Stimulated activated CD8-positive, alpha-beta memory T cell treated with anti-CD3 and anti-CD28 coated beads, Interleukin-2, amount 100 ng/mL, for 1 hour (primary cell): ENCODE measurements at places on chromosomes 16 and 17.
A peak's percentile ranks its signal among the peaks of the same experiment; 100 is the strongest.

- DNase-seq, result no peak
These were observed 24.7 kb downstream of the CALB2 start for GRCh38 chr16:71383054-71383773.

- peak; percentile 38 for DNase-seq
These were observed 25.6 kb downstream of the ATP6V0A1 start for GRCh38 chr17:42484304-42484703.

- DNase-seq, result no peak
These were observed 68.3 kb downstream of the MARCHF10 start for GRCh38 chr17:62739645-62740388.

DNA sequence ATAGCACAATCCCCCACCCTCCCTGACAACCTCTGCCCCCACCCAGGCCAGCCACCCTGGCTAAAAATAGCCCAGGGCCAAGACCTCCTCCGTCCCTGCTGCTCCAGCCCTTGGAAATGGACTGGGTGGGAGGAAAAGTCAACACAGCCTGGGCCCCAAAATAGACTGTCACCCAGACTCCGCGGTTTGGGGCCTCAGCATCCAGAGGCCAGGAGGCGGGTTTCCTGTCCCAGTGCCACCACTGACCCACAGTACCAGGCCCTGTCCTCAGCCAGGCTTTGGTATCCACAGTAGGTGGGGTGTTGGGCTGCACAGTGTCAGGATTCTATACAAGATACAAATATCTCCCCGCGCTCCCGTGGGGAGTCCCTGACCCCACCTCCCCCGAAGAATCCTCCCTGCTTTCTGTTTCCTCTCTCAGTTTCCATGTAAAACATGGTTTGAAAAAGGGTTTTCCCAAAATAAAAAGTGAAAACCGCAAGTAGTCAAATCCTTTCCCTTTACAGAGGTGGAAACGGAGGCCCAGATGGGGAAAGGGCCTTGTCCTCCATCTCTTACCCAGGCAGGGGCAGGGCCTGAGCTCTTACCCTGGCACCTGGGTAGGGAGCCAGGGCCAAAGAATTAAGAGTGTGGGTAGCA, 20.1 kb downstream of the CPNE2 start:
- no peak for DNase-seq

GRCh38 chr17:4950075-4950745, 709 bp upstream of the ENO3 start:
- DNase-seq, result no peak

- no peak for DNase-seq
These were observed 26.9 kb upstream of the LGALS9 start for GRCh38 chr17:27603880-27604794.

GRCh38 chr17:56810891-56811775, 22.6 kb downstream of the C17orf67 start:
- DNase-seq, result no peak

DNA sequence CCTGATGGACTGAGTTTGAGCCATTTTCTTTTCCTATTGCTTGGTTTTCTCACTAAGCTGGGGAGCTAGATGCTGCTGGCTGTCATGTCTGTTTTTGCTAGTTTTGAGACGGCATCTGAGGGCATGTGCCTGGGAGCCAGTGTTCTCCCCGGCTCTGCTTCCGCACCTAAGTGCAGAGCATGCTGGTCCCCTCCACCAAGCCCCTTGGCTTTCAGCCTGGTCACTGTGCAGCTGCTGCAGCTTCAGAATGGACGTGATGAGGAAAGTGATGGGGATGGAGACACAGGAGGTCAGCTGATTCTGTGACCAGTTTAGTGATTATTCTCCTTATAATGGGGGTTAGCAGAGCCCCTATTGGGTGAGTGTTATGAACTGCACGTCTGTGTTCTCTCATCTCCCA, 28.5 kb downstream of the DNAH17 start:
- no peak for DNase-seq

GRCh38 chr17:45270828-45271418, 9.0 kb upstream of the SPATA32 start:
- peak; percentile 29 for DNase-seq

DNA sequence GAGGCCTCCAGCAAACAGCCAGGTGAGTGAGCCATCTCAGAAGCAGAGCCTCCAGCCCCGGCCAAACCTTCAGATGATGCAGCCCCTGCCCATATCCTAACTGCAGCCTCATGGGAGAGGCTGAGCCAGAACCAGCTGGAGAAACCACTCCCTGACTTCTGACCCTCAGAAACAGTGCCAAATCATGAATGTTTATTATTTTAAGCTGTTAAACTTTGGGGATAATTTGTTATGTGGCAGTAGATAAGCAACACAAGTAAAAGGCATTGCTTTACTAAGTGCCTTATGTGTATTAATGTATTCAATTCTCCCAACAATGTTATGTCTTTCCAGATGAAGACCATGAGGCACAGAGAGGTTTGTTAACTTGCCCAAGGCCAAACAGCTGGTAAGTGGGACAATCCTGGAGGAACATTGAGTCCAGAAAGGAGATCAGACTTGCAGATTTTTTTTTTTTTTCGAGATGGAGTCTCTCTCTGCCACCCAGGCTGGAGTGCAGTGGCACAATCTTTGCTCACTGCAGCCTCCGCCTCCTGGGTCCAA, 59.6 kb downstream of the SOCS1 start:
- no peak for DNase-seq

- no peak for DNase-seq
These were observed 19.7 kb downstream of the FOXL1 start for GRCh38 chr16:86597880-86598606.

GRCh38 chr17:45262516-45263476, 902 bp upstream of the SPATA32 start:
- DNase-seq, result no peak

- DNase-seq, result no peak
These were observed 25.8 kb upstream of the TNFSF12 start for GRCh38 chr17:7523033-7523432.

DNA sequence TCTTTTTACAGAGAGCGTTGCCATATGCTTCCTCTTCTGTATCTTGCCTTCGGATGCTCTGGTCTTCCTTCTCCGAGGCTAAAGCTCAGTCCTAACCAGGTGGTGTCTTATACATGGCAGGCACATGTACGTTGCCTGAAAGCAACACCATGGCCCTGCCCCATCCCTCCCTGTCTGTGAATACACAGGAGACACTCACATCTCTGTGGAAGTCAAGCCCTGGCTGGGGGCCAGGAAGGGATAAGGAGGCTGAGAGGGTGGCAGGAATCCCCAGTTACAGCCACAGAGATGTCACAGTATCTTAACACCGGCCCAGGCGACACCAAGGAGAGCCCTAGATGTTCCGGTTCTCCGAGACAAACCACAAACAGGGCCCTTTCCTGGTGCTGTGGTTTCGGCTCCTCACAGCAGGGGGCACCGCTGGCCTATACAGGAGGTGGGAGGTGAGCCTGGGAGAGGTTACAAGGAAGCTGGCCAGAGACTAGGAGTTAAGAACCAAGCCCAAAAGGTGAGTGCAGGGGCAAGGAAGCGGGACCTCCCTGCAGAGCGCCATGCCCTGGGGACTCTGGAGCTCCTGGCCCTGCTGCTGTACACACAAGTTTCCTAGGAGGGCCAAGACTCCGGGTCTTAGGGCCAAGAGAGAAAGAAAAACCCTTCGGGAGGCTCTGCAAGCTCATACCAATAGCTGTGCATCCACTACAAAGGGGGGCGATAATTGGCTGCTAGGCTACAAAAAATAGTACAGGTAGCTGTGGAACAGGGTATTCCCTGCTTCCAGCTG, 41.7 kb downstream of the SRL start:
- DNase-seq, result peak; percentile 6

GRCh38 chr17:41528959-41529353, 848 bp upstream of the KRT19 start:
- DNase-seq, result no peak

DNA sequence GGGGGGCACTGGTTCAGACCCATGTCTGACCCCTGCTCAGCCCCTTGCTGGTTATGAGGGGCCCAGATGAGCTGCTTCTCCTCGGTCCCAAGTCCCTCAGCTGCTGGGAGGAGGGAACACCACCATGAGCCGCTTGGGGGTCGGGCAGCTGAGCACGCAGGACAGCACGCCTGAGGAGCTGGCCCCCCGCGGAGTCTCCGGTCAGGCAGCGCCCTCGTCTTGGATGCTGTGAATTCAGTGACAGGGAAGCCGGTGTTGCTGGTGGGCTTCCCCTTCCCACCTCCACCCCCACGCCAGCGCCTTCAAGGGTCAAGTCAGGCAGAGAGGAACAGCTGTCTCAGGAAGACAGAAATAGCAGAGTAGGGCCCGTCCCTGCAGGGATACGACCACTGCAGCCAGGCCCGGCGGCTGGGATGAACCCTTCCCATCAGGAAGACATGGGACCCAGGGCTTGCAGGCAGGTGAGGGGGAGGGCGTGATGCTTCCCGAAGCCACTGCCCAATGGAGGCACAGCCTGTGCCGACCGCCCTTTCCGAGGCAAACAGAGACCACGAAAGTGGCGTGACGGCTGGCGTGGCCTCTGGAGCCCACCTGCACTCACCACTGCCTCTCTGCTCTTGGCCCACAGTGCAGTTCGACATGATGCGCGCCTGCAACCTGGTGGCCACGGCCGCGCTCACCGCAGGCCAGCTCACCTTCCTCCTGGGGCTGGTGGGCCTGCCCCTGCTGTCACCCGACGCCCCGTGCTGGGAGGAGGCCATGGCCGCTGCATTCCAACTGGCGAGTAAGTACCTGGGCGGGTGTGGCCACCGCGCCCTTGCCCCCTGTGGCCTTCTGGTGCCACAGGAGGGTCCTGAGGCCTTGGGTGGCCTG, 8.1 kb downstream of the TMEM204 start:
- no peak for DNase-seq

DNA sequence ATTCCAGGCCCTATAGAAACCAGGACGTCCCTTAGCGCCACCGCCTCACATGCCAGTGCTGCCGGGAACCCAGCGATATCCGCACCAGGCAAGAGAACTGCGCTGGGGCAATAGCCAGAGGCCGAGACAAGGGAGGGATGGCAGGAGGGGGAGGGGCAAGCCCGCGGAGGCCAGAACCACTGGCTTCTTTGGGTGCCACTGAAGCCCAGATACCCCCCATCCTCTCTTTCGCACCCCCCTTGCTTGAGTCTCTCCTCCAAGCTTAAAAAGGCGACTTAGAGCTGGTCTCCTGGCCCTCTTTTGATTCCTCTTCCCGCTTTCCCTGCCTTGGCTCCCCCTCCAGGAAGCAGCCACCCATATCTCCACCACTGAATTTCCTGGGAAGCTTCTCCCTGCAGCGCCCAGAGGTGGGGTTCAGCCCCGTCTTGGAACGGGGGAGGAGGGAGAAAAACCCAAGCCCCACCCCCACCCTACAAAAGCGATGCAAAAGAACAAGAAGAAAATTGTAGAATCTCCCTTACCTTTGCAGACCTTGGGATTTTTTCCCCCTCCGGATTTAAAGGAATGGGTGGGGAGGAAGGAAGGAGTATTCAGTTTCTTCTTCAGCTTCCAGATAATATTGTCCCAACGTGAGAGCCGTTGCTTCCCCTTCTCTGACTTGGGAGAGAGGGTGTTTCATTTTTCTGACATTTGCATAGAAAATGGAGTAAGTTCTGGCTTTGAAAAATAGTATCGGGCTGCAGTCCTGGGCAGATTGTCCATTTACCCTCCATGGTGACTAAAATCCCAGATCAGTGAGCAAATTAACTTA, 622 bp downstream of the HOXB6 start:
- DNase-seq, result no peak

DNA sequence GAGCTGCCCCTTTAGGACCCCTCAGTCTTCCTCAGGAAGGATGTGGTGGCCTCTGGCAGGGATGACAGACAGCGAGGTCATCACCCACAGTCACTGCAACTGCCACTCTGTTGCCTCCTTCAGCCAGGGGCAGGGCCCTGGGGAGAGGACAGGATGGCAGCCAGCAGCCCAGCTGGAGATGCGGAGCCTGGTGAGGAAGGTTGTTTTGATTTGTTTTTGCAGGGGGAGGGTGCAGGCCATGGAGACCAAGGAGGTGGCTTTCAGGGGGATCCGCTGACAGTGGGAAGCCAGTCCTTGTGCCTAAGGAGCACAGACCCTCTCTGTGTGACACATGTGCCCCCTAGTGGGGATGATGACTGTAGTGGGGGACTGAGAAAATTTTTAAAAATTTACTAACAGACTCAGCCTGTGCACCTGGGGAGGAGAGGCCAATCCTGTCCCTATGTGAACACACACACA, 7.4 kb downstream of the PRCD start:
- no peak for DNase-seq

DNA sequence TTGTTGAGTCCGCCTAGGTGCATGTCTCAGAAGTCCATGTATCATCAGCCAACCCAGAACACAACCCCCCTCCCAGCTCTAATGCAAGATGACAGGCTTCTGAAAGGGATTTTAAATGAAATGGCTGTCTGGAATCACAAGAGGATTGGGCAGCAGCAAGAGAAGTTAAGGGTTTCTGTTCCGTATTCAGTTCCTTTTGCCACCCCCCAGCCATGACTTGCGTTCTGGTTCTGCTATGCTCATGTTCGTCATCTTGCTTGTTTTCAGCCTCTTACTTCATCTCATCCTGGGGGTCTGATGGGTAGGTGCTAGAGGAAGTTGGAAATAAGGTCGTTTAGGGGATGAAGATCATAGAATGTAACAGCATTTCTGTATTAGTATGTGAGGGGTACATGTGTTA, 12.0 kb downstream of the MINK1 start:
- no peak for DNase-seq

DNA sequence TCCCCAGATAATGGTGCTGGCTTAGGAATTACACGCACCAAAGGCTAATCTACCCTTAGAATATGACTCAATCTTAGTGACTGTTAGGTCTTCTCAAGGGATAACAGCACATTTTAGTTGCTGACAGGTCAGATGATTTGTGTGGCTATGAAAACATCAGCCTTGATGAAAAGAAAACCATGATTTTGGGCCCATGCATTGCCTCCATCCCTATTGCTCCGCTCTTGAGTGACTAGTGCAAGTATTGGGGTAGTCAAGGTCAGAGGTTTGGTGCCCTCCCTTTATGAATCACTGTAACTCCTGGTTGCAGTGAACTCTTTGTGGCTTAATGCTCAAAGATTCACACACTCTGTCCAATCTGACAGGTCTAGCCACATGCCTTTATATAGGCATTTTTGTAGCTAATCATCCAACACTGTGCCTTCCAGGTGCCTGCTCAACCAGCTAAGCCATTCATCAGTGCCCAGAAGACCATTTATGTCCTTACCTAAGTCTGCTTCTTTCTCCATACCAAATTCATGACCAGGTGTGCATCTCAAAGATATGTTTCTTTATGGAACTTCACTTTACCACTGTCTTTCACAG, 251.6 kb downstream of the KCNJ2 start:
- DNase-seq, result no peak

DNA sequence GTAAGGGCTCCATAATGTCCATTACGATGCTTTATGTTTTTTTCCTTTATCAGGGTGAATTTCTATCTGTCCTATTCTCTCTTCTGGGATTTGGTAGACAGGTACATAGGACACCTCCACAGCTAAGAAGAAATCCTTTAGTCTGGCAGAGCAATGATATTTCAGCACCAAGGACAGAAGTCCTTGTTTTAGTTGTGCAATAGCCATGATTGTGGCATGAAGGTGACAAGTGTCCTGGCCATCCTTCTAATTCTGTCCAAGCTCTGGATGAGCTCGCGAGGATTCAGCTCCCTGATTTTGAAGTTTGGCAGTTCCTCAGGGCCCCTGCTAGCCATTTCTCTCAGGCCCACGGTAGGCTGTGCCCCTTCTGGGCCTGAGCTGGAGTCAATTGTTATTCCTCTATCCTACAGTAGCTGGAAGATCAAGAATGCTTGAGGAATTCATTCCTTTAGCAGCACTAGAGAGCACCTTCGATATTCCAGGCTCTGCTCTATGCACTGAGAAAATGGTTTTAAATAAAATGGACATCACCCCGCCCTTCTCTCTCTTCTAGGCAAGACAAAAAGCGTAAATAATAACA, 320.8 kb downstream of the XYLT1 start:
- no peak for DNase-seq
